ENCODE measurements at places on chromosomes 3 and 15.

- peaks cover 20% of the 10 kb centered on the region for H3K4me1 ChIP-seq
- DNase-seq = no peak
- peaks cover 13% of the 10 kb centered on the region for H3K36me3 ChIP-seq
- peaks cover 15% of the 10 kb centered on the region for H3K27me3 ChIP-seq
- H3K4me3 ChIP-seq = no peak overlapping the region
Observed at GRCh38 chr3:125083776-125084175, 28.0 kb upstream of the HEG1 start.

GRCh38 chr3:79257791-79258190, 510.0 kb downstream of the ROBO1 start:
- H3K27me3 ChIP-seq = no peaks in the 10 kb centered on the region
- H3K27ac ChIP-seq = no peak overlapping the region
- no peaks in the 10 kb centered on the region for H3K4me1 ChIP-seq

DNA sequence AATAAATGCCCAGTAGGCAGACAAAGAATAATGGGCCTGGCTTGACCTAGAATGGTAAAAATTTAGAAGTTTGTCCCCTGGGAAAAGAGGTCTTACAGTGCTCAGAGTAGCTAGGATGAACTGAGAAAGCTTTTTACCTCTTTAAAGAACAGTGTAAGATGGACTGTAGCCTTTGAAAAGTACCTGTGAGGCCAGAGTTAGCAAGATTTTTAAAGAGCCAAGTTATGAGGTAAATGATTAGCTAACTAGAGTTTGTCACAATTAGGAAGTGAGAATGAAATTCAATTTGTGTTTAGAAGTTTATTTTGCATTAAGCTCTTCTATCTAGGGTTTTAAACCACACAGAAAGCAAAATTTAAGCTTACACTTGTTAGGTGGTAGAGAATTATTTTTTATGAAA, 480.9 kb downstream of the ZIC1 start:
- no peaks in the 10 kb centered on the region for H3K4me1 ChIP-seq
- DNase-seq = no peak
- H3K27me3 ChIP-seq = no peaks in the 10 kb centered on the region
- H3K4me3 ChIP-seq = no peak overlapping the region
- no peak overlapping the region for H3K27ac ChIP-seq

- peaks cover 6% of the 10 kb centered on the region for H3K36me3 ChIP-seq
- no peaks in the 10 kb centered on the region for H3K27me3 ChIP-seq
- H3K4me1 ChIP-seq = peaks cover 43% of the 10 kb centered on the region
Observed at GRCh38 chr3:196636369-196637349, 2.8 kb upstream of the NRROS start.

- no peaks in the 10 kb centered on the region for H3K27me3 ChIP-seq
- no peak for DNase-seq
- H3K4me1 ChIP-seq = peaks cover 70% of the 10 kb centered on the region
- peak overlapping the region; percentile 72 for H3K4me3 ChIP-seq
- peak overlapping the region; percentile 97 for H3K27ac ChIP-seq
- H3K36me3 ChIP-seq = peaks cover 16% of the 10 kb centered on the region
Observed at GRCh38 chr3:71421820-71422566, 161.5 kb downstream of the FOXP1 start.

GRCh38 chr3:30347679-30348216, 258.7 kb upstream of the TGFBR2 start:
- DNase-seq = no peak
- peaks cover 65% of the 10 kb centered on the region for H3K4me1 ChIP-seq
- H3K36me3 ChIP-seq = peaks cover 27% of the 10 kb centered on the region
- H3K4me3 ChIP-seq = peak overlapping the region; percentile 51

- peaks cover 14% of the 10 kb centered on the region for H3K4me1 ChIP-seq
- DNase-seq = no peak
Observed at GRCh38 chr3:112604536-112604935, 36.4 kb downstream of the CCDC80 start.

DNA sequence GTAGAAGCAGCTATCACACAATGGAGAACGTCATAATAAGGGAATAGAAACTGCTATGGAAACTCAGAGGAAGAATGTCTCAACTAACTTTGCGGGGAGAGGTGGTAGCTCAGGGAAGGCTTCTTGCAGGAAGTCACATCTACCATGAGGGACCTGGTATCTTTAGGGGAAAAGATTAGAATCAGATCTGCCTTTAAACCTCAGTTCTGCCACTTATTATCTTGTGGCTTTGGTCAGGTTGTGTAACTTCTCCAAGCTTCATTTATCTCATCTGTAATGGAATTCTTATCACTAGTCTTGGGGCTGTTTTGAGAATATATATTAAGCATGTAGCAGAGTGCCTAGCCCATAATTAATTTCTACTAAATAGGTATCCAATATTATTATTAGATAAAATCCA, 46.4 kb upstream of the PRICKLE2 start:
- H3K27me3 ChIP-seq = peaks cover 27% of the 10 kb centered on the region
- no peak overlapping the region for H3K27ac ChIP-seq
- no peak overlapping the region for H3K4me3 ChIP-seq
- no peak for DNase-seq

DNA sequence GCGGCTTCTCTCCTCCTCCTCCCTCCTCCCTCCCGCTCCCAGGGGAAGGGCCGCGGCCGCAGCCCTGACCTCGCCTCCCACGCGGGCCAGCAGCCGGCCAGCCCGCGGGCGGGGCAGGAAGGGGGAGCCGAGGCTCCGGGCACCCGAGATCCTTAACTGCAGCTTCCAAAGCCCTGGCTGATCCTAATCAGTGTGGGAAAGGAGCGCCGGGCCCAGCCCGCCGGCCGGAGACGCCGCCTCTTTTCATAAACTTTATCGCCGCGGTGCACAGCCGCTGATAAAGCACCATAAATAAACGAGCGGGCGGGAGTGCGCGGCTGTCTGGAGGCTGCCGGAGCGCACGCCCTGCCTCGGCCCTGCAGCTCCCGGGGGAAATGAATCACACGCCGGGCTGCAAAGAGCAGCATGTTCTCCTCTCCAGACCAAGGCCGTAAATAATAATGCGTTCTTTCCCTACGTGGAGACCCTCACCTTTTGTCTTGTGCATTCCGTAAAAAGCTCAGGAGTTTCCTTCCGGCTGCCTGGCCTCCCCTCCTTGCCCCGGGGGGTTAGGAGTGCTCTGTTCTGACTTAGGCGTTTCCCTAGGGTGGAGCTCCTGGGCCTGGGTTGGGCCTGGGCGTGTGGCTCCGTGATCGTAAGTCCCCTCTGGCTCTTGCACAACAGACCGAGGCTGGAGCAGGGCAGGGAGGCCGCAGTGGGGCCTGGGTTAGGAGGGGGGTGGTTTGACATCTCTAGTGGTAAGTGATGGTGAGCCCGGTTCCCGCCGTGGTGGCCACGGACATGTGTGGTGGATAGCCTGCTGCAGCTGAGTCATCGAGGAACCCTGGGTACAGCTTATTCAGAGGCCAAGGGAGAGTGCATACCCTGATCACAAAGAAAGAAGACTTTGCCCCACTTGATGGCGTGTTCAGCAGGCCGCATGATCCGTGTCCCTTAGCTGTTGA, 132.6 kb upstream of the HES1 start:
- no peaks in the 10 kb centered on the region for H3K36me3 ChIP-seq
- peaks cover 5% of the 10 kb centered on the region for H3K4me1 ChIP-seq

DNA sequence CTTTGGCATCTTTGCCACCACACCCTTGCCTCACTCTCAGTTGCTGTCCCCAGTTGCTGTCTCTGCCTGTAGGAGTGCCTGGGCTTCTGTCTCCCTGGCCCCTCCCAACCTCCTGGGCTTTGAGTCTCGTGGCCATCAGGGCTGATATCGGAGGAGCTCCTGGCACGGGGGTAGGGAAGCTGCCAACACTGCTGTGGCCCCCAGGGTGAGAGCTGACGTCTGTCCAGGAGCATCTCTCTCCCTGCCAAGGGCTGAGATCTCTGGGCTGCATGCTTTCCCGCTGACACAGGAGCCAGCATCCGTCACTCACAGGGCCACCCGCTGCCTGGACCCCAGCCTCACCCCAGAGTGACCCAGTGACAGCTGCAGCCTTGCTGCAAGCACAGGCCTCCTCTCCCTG, 47.4 kb downstream of the EXOG start:
- H3K27ac ChIP-seq = no peak overlapping the region
- H3K4me1 ChIP-seq = peaks cover 4% of the 10 kb centered on the region
- peaks cover 8% of the 10 kb centered on the region for H3K27me3 ChIP-seq
- H3K36me3 ChIP-seq = no peaks in the 10 kb centered on the region
- no peak overlapping the region for H3K4me3 ChIP-seq

DNA sequence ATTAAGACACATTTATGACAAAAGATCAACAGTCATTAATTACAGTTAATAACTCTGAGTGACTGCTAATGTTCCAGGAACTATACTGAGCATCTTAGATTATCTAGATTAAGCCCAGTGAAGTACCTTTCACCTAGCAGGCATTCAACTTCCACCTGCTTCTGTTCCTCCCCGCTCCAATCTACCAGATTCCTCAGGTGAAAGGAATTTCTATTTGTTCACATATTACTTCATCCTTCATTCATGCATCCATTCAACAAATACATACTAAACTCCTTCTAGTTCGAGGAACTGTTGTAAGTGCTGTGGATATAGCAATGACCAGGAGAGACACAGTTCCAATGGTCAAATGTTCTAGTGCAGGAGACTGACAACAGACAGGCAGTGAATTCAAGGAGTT, 139.3 kb downstream of the FILIP1L start:
- peaks cover 8% of the 10 kb centered on the region for H3K4me1 ChIP-seq
- no peaks in the 10 kb centered on the region for H3K27me3 ChIP-seq
- no peak overlapping the region for H3K4me3 ChIP-seq
- H3K27ac ChIP-seq = no peak overlapping the region
- no peak for DNase-seq

GRCh38 chr3:41304593-41304992, 105.3 kb downstream of the CTNNB1 start:
- H3K4me3 ChIP-seq = no peak overlapping the region
- H3K36me3 ChIP-seq = no peaks in the 10 kb centered on the region
- no peak for DNase-seq
- H3K4me1 ChIP-seq = no peaks in the 10 kb centered on the region
- no peaks in the 10 kb centered on the region for H3K27me3 ChIP-seq
- H3K27ac ChIP-seq = no peak overlapping the region

GRCh38 chr3:156397534-156397933, 157.4 kb downstream of the SSR3 start:
- peaks cover 10% of the 10 kb centered on the region for H3K27me3 ChIP-seq
- no peak overlapping the region for H3K4me3 ChIP-seq
- H3K27ac ChIP-seq = no peak overlapping the region
- no peaks in the 10 kb centered on the region for H3K4me1 ChIP-seq

- DNase-seq = no peak
- no peak overlapping the region for H3K4me3 ChIP-seq
- H3K4me1 ChIP-seq = peaks cover 7% of the 10 kb centered on the region
Observed at GRCh38 chr15:93048759-93049161, 40.3 kb downstream of the RGMA start.

DNA sequence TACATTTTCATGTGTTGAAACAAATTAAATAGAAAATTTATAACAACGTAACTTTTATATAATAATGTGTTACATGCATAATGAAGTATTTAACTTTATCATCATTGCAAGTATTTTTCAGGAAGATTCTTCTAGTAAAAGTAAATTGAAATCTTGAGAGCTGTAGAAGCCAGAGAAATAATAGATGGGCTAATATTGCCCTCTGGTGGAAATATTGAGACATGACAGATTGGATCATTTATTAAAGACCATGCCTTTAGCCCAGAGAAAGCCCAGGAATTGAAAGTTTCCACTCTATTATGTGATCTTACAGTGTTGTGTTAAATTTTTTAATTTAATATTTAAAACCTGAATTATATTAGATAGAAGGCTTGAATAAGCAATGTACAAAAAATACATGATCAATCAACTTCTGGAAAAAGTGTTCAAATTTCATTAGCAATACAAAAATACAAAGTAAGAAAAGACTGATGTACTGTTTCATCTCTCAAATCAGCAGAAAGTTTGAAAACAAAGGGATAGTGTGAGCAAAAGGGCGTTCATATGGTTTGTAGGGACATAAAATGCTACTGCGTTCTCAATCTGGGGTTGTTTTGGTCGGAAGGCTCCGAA, 52.7 kb upstream of the SPTSSB start:
- H3K4me1 ChIP-seq = peaks cover 5% of the 10 kb centered on the region
- no peak overlapping the region for H3K27ac ChIP-seq
- no peak overlapping the region for H3K4me3 ChIP-seq
- peaks cover 14% of the 10 kb centered on the region for H3K27me3 ChIP-seq

DNA sequence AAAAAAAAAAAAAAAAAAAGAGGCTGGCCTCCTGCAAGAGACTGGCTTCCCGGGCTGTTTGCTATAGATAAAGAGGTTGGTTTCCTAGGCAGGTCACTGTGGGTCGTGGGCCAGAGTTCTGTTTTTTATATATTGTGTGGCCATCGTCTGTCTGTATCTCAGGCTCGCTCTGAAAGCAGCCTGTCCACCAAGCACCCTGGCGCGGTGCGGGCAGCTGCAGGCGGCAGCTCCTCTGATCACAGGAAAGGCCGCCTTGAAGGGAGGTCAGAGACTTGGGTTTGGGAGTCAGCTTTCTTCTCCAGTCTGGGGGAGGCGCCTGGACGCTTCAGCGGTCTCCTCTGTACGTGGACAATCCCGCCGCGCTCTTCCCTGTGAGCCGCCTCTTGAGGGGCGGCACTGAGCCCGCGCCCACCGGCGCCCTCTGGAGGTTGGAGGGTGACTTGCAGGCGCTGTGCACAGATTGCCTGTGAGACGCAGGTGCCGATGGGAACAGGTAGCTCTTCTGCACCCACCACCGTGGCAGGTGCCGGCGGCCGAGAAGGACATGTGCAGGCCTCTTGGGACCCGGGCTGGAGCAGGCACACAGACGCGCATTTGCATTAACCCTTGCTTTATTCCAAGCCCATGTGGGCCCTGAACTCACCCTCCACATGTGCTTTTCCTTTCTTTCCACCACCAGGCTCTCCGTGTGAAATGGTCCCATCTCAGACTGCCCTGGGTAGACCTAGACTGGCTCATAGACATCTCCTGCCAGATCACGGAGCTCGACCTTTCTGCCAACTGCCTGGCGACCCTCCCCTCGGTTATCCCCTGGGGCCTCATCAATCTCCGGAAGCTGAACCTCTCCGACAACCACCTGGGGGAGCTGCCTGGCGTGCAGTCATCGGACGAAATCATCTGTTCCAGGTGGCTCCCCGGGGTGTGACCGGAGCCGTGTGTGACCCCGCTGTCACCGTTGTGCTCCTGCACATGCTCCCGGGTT, 89.3 kb downstream of the LRRK1 start:
- peaks cover 9% of the 10 kb centered on the region for H3K4me1 ChIP-seq
- H3K36me3 ChIP-seq = no peaks in the 10 kb centered on the region
- peak; percentile 96 for DNase-seq
- H3K27ac ChIP-seq = no peak overlapping the region

GRCh38 chr15:74458473-74458872, 2.5 kb downstream of the UBL7 start:
- H3K27ac ChIP-seq = peak overlapping the region; percentile 11
- no peak for DNase-seq
- peaks cover 41% of the 10 kb centered on the region for H3K4me1 ChIP-seq
- peaks cover 28% of the 10 kb centered on the region for H3K36me3 ChIP-seq
- no peaks in the 10 kb centered on the region for H3K27me3 ChIP-seq
- H3K4me3 ChIP-seq = no peak overlapping the region

All from activated naive CD8-positive, alpha-beta T cell treated with anti-CD3 and anti-CD28 coated beads, Interleukin-2, amount 10 ng/mL, durations not matched to agents 7 days and 5 days (primary cell).